ENCODE measurements at places on chromosomes 6 and 20. TPM values are rescaled to one million over a fixed set of nuclear protein-coding genes. Genes with fewer than 3 reads are reported as not detected.

HLA-DRA gene
- total RNA-seq: 77.0 TPM

GRCh38 chr6:45702849-45703739, 312.6 kb downstream of the CLIC5 start:
- DNase-seq: no peak

- DNase-seq: no peak
Observed at GRCh38 chr20:58147628-58148370, 80.7 kb downstream of the ANKRD60 start.

GRCh38 chr20:420721-421574, 12.8 kb downstream of the RBCK1 start:
- peak; percentile 92 for DNase-seq

BANF2 gene
- total RNA-seq: not detected

DNA sequence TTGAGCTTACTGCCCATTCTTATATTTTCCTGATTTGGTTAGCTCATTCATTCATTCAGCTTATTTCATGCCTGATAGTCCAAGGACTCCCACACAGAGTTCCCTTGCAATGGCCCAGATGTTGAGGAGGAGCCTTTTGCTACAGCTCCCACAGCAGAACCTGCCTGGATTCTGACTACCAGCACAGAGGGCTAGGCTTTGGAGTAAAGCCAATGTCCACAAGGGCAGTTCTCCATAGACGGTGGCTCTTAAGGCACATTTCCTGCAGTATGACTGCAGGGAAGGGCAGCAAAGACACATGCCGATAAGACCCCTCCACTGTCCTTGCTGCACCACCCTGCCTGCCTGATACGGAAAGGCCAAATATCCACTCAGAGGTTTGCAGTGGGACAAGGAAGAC, 112.3 kb upstream of the SYNDIG1 start:
- peak; percentile 22 for DNase-seq

DNA sequence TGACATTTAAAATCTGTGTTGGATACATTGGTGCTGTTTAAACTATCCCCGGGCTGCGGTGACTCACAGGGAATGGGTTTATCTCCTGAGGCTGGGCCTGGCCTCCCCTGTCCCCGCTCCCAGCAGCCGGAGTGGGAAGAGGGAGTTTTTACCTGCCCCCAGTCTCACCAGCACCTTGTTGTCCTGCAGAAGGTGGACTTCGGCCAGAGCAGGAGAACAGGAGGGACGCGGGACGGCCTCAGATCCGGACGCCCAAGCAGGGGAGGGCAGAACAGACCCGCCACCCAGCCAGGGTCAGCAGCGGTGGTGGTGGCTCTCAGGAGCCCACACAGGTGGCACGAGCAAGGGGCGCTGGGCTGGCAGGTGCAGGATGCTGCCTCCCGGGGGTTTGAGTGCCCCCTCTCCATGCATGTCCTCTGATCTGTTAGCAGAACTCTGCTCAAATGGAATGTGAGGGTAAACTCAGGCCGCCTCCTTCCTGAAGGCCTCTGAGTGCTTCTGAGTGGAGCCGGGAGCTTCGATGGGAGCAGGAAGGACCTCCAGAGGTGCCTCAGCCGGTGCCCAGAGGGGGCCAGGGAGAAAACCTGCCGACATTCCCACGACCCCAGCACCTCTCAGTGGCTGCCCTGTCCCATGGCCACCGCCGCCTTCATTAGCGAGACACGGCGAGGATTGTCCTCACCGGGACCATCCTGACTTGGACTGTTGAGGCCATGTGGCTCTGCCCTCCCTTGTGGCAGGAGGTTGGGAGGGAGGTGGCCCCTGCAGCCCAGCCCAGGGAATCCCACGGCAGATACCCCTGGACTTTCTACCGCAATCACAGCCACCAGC, 43.4 kb upstream of the MRGBP start:
- DNase-seq: no peak

ATP6V1G2 gene
- total RNA-seq: 0.82 TPM

MLIP gene
- total RNA-seq: not detected

DACT2 gene
- 2.4 TPM for total RNA-seq

GRCh38 chr20:38108438-38108985, 56.6 kb downstream of the TGM2 start:
- no peak for DNase-seq

DNA sequence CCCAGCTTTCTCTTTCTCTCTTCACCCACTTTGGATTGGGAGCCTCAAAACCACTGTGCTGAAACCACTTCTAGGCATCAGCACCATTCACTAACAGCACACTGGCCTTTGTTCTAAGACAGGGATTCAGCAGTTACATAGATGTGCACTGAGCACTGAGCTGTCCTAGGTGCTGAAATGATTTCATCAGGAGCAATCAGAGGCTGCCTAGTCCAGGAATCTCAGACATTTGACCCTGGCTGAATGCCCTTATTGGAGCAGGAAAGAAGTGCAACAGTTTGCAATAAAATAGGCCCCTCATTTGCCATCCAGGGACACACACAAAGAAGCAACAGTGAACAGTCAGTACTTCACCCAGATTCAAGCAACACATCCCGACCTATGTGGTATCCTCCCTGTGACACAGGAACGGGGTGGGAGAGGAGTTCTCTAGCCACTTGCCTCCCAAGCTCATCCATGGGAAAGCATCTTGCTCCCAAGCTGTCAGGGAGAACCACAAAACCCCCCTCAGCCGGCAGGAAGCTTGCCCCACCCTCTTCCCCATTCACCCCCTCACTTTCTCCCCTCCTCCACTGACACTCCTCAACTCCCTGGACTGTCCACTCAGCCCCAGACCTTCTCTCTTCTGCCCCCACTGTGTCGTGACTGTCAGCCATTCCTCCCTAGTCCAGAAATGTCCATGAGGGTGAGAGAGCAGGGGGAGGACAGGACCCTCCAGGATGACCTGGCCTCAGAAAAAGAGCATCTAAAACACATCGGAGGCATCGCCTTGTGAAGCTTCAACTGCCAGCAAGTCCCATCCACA, 304.4 kb downstream of the PREX1 start:
- DNase-seq: no peak

GRCh38 chr6:89566008-89566800, 72.3 kb downstream of the LYRM2 start:
- no peak for DNase-seq

DNA sequence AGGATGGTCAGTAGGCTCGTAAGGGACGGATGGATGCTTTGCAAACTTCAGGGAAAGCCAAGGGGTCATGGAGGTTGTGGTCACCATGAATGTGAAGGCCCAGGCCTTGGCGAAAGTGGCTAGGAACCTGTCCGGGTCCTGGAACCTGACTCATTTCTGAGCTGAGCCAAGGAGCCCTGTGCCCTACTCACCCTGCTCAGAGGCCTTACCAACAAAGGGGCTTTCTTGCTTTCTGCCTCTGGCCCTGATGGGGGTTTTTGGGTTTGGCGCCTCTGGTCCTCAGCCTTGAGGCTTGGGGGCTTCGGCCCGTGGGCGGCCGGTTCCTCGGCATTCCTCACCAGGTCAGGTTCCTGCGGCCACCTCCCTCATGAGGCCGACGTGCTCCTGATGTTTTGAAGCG, 155.1 kb downstream of the DTNBP1 start:
- DNase-seq: no peak

ID4 gene
- total RNA-seq: 12.3 TPM

- no peak for DNase-seq
Observed at GRCh38 chr6:27161946-27162603, 85.4 kb upstream of the PRSS16 start.

CPNE5 gene
- total RNA-seq: not detected

- no peak for DNase-seq
Observed at GRCh38 chr6:72974276-72974675, 251.0 kb downstream of the KHDC1L start.

DNA sequence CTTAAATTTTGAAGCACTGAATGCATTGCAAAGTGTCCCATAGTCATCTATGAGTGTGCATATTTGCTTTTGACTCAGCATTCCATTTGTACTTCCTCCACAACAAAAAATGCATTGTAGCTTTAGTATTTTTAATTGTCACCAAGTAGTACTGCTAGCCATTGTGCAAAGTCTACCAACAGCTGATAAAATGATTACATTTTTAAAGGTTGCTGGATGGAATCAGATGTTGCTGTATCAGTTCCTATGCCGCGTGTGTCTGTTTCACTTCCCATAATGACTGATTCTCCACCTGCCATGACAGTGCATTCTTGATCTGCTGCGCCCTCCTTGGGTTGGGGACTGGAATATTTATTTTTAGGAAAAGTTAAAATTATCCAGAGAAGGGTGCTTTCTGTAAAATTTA, 41.2 kb downstream of the SLX4IP start:
- no peak for DNase-seq

ELOVL4 gene
- 0.32 TPM for total RNA-seq

SNPH gene
- 2.6 TPM for total RNA-seq

GRCh38 chr6:33018904-33019303, 9.5 kb upstream of the HLA-DOA start:
- DNase-seq: peak; percentile 74

DNA sequence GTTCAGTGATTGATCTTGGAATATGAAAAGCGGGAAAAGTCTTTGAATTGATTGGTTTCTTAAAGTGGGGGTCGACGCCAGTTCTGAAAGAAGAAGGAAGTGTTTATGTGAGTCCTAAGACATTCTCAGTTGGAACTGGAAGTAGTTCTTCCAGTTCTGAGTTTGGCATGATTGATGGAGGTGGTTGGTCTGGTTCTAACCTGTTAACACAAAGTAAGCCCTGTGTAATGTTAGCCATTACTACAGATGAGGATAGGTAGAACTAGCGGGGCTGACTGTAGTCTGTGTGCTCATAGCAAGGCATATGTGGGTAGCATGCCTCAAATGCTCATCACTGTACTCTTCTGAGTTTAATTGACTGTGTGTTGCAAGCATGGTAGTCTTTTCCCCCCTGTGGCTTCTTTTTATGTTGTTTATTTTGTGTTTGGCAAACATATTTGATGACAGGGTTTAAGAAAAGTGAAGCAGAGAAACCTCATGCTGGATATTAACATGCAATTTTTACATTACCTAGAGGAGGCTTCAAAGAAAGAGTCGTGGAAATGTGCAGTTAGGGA, 24.9 kb downstream of the CITED2 start:
- no peak for DNase-seq

- no peak for DNase-seq
Observed at GRCh38 chr6:143620447-143620846, 57.3 kb upstream of the PHACTR2 start.

SRSF12 gene
- not detected for total RNA-seq

GRCh38 chr6:159916752-159917151, 26.0 kb downstream of the MAS1 start:
- no peak for DNase-seq

VGLL2 gene
- total RNA-seq: not detected

CENPW gene
- not detected for total RNA-seq

DNA sequence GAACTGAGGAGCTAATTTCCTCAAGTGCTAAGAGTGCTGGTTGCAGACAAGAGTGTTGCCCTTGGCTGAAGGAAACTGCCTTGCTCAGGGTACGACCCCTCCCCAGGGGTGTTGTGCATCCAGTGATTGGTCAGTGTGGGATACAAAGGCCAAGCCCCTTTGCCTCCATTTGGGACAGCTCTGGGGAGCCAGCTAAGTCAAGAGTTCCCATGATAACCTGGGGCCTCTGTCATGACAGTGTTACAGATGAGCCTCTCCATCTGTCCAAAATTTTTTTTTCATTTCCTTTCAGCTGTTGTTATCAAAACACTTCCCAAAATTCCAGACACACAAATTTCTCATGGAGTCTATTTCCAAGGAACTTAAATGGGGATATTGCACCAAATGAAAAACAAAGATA, 93.3 kb downstream of the HS3ST5 start:
- DNase-seq: no peak

DNA sequence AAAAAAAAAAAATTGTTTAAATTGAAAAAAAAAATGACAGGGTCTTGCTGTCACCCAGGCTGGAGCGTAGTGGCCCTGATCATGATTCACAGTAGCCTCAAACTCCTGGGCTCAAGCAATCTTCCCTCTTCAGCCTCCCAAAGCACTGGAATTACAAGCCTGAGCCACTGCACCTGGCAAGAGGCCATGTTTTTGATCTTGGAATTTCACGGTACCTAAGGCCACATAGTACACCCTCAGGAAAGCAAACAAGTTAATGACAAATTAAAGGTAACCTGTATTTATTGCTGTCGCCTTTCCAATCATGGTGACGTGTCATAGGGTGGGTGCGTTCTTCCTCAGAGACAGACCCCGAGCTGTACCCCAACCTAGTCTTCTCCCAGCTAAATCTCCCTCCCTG, 79.2 kb downstream of the LINC00237 start:
- no peak for DNase-seq

IL20RA gene
- total RNA-seq: 12.9 TPM

DLK2 gene
- not detected for total RNA-seq

DNA sequence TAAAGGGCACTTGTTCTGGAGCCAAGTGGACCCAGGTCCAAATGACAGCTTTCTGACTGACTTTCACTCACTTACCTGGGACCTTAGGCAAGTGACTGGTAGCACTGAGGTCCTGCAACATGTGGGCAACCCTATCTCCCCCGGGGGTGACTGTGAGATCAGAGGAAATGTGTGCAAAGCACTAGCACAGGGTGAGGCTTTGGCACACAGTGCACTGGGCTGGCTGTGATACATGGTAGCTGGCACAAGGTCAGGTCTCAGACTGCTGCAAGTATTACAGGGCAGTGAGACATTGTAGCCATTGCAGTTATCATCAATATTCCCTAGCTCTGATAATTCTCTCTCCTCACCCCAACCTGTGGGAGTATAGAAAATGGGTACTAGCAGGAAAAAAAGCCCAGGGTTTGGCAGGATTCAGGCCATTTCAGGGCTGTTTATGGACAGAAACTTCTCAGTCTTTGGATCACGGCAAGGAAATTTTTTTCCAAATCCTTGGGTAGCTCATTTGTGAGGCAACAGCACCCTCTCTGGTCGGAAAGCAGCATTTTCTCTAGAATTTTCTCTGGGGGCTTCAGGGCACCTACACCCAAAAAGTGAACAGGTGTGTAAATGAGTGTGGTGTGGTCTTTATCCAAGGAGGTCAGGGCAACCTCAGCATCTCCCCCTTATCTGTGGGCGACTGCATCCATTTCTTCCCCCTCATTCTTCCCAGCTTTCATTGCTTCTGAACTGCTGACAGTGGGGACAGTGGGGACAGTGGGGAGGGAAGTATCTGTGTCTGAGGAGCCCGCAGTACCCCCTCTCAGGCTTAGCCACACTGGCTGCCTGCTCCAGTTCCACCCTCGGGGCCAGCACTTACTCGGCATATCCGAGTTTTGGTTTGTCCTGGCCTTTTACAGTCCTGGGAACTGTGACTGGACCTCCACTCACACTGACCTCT, 148.7 kb upstream of the PHACTR3 start:
- no peak for DNase-seq

ABCC10 gene
- 28.0 TPM for total RNA-seq

GRCh38 chr6:36320475-36320874, 16.2 kb downstream of the BNIP5 start:
- peak; percentile 45 for DNase-seq

TFAP2D gene
- not detected for total RNA-seq

GRCh38 chr6:164612751-164613150, 696.7 kb downstream of the C6orf118 start:
- DNase-seq: no peak

DNA sequence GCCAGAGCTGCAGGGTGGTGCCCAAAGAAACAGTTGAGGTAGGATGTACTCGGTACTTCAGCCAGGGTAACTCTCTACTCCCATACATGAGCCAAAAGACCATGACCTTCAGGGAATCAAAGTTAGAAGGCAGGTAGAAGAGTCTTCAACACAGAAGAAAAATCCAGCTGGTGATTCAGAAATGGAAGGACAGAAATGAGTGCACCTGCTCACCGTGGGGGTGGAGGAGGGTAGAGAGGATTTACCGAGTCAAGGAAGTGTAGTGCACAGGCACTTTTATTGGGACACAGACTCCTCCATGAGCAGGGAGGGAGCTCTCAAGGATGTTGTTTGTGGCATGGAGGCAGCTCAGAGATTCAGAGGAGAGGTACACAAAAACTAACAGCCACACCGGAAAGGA, 330.3 kb upstream of the PRDM1 start:
- DNase-seq: no peak

MDFI gene
- not detected for total RNA-seq

ZBP1 gene
- total RNA-seq: 4.4 TPM

PDCD2 gene
- 61.7 TPM for total RNA-seq

Data from transverse colon (tissue), 4 donors.